Epithelial cell of prostate (primary cell): ENCODE measurements at places on chromosomes 4 and X.
A peak's percentile ranks its signal among the peaks of the same experiment; 100 is the strongest.

- no peak for DNase-seq
These were observed 53.7 kb upstream of the HHIP start for GRCh38 chr4:144592264-144592663.

- no peak for DNase-seq
These were observed 5.5 kb upstream of the NKX1-1 start for GRCh38 chr4:1411436-1412375.

DNA sequence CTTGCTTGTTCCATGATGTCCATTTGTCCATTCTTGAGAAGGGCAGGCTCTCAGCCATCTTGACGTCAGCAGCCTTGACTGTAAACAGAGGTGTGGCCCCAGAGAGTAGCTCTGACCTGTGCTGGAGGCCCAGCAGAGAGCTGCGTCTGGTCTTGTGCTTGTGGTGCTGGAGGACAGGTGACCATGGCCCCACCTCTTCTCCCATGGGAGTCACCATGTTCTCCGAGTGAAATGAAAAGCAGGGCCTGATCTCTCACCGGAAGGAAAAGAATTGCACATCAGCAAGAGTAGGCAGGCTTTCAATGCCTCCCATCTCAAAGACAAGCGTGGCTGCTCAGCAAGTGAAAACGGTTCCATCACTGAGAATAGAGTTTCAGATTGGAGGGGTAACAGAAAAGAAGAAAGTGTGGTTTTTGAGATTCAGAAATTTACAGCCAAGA, 11.5 kb downstream of the PARM1 start:
- no peak for DNase-seq

GRCh38 chrX:26376037-26376708, 160.2 kb downstream of the MAGEB5 start:
- no peak for DNase-seq

DNA sequence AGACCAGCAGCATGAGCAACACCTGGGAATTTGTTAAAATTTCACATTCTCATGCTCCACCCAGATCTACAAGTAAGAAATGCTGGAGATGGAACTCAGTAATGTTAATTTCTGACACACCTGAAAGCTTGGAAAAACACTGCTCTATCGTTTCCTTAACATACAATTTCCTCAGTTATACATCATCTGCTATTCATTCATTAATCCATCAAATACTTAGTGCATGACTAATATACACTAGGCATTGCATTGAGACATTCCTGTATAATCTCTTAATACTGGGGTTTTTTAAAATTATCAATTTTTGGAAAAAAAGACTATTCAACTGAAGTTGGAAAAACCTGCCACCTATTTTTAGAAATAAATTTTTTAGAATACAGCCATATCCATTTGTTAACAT, 106.1 kb downstream of the CHM start:
- no peak for DNase-seq

DNA sequence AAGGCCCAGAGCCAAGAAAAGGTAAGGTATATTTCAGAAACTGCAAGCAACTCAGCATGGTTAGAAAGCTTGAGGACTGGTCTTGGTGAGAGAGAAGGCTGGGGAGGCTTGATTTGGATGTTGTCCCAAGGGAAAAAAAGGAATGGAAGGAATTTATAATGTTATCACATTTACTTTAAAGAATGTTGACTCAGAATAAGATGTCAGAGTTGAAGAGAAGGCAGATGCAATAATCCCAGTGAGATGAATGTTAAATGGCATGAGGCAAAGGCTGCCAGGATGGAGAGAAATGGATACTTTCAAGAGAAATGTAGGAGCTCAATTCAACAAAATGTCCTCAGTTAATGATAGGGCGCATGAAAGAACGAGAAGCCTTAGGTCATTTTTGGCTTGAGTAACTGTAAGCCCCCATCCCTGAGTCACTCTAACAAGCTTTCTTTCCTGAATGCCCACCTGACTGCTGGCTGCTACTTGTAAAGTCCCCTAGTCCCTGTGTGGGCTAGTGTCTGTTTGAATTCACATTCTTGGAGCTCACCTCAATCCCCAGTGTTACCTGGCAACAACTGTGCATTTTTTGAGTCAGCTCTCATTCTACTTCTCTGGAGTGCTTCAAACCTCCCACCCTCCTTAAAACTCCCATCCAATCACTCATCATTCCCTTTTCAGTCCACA, 103.0 kb upstream of the TAPT1 start:
- DNase-seq = no peak

GRCh38 chr4:57318703-57319102, 208.5 kb upstream of the IGFBP7 start:
- DNase-seq = peak; percentile 45

GRCh38 chrX:150547375-150548115, 20.9 kb upstream of the MTM1 start:
- no peak for DNase-seq

DNA sequence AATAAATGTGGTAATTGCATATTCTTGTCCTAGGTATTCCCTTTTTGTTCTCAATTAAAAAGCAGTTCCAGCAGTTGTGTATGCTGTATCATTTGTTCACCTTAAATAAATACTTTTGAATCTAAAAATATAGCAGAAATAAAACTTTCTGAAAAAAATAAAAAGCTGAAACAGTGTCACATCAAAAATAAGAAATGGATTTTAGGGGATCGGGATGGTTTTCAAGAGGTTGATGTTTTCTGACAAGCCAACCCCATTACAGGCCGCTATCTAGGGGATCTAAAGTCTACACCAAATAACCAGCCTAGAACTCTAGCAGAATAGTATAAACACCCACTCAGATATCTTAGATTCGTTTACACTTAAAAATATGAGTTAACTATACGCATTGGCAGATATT, 95.4 kb upstream of the MAML3 start:
- DNase-seq = no peak

DNA sequence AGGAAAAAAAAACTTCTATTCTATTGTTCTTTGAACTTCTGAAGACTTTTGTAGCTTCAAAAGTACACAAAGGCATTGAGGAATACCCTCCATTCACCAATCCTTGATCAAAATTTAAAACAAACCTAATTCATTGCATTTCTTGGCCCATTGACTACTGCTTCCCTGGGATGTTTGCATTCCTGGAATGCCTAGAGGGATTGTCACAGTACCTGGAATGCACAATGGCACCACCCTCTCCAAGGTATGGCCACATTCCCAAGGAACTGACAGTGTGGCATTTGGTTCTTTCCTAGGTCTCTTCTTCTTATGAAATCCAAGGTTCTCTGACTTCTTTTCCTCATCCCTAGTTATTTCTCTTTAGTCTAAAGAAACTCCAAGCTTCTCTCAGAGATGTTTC, 600.7 kb downstream of the CCSER1 start:
- DNase-seq = no peak

DNA sequence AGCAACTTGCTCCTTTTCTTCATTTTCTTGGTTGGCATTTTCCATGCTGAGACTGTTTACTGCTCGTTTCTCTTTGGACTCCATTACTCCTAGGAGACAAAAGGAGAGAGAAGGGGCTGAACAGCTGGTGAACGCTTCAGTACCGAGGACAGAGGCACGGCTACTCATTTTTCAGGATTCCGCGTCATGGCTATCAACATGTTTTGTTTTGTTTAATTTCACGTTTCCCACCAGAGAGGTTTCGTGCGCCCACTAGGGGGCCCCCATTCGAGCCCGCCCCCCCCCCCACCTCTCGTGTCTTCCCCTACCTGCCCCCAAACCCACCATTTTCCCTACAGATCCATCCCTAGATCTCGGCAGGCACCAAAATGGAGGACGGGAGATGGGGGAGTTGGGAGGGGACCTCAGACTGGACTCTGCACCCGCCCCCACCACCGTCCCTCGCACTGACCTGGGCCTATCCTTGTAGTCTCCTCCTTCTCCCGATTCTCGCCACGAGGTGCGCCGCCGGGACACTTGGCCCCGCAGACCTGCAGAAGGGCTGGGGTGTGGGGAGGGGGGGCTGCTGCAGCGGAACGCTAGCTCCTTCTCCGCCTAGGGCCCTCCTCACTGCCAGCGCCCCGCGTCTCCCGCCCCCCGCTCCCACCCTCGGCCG, 653 bp downstream of the BEX1 start:
- DNase-seq = no peak

GRCh38 chrX:20130357-20130756, 11.3 kb downstream of the EIF1AX start:
- DNase-seq = no peak

- DNase-seq = no peak
These were observed 20.2 kb downstream of the OFD1 start for GRCh38 chrX:13754765-13755164.

DNA sequence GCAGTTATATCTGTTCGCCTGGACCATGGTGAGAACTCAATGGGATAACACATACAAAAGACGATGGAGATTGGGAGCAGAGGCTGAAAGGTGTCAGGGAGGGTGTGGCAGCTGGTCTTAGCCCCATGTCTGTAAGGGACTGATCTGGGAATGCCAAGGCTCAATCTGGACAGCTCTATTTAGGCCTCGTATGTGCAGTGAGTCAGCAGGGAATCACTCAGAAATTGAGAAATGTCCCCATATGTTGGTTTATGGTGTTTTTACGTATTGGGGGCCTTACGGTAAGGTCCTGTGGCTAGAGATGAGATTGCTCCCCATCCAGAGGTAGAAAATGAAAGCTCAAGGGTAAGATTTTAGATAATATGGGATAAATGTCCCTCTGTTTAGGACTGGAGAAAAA, 71.4 kb upstream of the TTC29 start:
- no peak for DNase-seq

- DNase-seq = no peak
These were observed 44.1 kb upstream of the FAT1 start for GRCh38 chr4:186767794-186768193.

- DNase-seq = no peak
These were observed 143.1 kb downstream of the TBCK start for GRCh38 chr4:106172861-106173260.

DNA sequence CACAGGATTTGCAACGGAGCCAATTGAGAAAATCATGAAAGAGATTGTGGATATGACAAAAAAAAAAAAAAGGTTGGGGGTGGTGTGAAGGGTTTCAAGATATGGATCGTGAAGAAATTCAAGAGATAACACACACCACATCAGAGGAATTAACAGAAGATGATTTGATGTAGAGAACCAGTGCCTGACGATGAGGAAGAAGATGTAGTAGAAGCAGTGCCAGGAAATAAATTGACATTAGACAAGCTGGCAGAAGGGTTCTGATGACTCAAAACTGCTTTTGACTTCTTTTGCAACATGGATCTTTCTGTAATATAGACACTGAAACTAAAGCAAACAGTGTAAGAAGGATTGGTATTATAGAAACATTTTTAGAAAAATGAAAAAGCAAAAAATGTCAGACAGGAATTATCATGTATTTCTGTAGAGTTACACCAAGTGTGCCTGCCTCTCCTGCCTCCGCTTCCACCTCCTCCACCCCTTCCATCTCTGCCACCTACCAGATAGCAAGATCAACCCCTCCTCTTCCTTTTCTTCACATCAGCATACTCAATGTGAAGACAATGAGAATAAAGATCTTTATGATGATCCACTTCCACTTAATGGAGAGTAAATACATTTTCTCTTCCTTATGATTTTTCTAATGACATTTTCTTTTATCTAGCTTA, 127.5 kb upstream of the OTUD4 start:
- no peak for DNase-seq

DNA sequence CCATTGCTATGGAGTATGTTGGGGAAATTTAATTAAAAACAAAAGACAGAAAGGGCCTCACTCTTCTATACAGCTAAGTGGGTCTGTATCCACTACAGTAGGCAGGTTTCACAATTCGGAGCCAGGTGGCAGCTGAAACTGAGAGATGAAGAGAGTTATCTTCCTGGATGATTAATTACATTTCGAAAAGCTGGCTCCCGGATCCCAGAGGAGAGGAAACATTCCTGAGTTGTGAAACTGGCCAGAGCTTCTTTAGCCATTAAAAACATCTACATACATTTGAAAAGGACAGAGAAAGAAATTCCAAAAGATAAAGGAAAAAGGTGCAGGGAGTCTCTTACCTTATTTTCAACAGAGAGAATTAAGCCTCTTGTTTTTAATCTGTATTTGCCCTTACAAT, 15.5 kb upstream of the PDZD4 start:
- no peak for DNase-seq

DNA sequence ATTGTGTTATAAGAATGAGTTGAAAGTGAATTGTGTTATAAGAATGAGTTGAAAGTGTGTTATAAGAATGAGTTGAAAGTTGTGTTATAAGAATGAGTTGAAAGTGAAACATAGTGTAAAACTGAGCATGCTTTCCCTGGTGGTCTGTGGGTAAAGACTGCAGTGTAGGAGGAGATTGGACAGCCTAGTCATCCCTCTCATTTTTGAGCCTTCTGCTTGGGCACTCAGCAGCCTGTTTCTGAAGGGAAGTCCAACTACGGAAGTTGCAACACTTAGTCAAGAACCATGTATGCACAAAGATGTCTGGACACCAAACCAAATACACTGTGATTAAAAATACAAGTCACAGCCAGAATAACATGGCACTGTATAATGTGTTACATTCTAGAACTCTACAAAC, 72.6 kb downstream of the ANK2 start:
- no peak for DNase-seq

DNA sequence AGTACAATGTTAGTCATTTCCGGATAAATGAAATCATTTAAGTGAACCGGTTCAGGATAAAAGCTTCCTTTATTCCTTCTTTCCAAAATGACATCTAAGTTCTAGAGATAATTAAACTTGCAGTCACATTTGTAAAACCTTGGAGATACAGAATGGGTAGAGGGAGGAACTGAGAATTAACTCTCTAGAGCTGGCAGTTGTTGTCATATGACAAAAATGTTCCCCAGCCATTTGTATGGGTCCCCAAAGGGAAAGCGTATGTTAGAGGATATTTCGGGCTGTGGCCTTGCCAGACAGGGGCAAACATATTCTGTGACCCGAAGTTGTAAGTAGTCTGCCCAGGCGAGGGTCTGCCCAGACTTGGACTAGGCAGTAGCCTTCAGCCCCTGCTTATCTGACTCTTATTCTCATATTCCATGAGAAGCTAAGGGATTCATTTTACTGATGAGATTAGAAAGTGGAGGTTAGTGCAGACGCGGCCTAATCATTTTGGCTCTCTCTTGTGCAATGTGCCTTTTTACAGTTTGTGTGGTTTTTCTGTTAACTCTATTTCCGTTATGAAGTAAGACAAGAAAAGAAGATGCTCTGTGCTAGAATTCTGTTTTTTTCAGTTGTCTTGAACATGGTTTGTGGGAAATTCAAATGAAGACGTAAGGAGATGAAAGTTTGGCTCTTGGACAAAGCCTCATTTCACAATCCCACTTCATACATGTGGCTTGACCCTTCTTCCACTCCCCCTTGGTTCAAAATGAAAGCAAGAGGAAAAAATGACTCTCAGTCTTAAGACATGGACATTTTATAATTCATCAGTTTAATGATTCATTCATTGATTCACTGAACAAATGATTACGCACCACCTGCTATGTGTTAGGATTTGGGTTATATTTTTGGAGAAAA, 2394.2 kb upstream of the AGA start:
- no peak for DNase-seq

DNA sequence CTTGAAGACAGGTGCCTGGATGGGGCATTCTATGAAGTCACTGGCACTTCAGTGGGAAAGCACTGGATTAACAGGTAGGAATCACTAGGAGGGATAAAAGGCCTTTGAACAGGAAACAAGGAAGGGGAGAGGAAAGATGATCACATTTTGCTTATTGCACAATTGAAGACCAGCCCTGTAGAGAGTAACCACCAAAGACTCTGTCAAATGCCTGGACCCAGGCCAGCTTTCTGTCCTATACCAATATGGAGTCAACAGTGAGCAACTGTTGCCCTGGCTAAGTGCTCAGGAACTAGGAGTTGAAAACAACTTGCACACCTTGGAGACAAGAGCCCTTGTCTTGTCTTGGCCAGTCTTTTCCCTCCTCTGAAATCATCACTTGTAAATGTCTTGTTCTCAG, 14.1 kb upstream of the RTL3 start:
- DNase-seq = no peak
